Tracheal epithelial cell (primary cell): ENCODE measurements at places on chromosomes 2 and 18. TPM values are rescaled to one million over a fixed set of nuclear protein-coding genes. Genes with fewer than 3 reads are reported as not detected.

Gene ADAM23
- total RNA-seq = 0.24 TPM in 1 of 2 replicates, not detected in the other

Gene ERICH2
- 0.72 and 7.0 TPM in 2 replicates for total RNA-seq

Gene ARHGEF33
- total RNA-seq = under 0.01 and 0.64 TPM in 2 replicates

Gene IKZF2
- total RNA-seq = 7.0 TPM in 2 replicates

Gene PROKR1
- not detected in 2 replicates for total RNA-seq

Gene GPR39
- total RNA-seq = 7.2 and 12.4 TPM in 2 replicates

Gene CRYGD
- total RNA-seq = not detected in 2 replicates

Gene COL4A4
- under 0.01 and 1.9 TPM in 2 replicates for total RNA-seq

Gene FAM237A
- not detected in 2 replicates for total RNA-seq

Gene SERPINB13
- total RNA-seq = 9.2 and 20.5 TPM in 2 replicates

Gene UGT1A9
- 21.4 TPM in 1 of 2 replicates, not detected in the other for total RNA-seq

Gene EFEMP1
- 116 and 188 TPM in 2 replicates for total RNA-seq

Gene DARS1
- 119 and 135 TPM in 2 replicates for total RNA-seq

Gene NXPH2
- total RNA-seq = not detected in 2 replicates

Gene PIEZO2
- under 0.01 and 0.48 TPM in 2 replicates for total RNA-seq

Gene CHRNG
- total RNA-seq = not detected in 2 replicates

Gene TM4SF20
- total RNA-seq = not detected in 2 replicates

Gene ALPP
- total RNA-seq = not detected in 2 replicates

Gene TRPM8
- 0.96 TPM in 1 of 2 replicates, not detected in the other for total RNA-seq

Gene PPP1R1C
- 1.4 and 1.5 TPM in 2 replicates for total RNA-seq

Gene DHRS9
- total RNA-seq = 0.72 and 13.0 TPM in 2 replicates

Gene POTEF
- total RNA-seq = not detected in 2 replicates

Gene CD207
- total RNA-seq = not detected in 2 replicates

Gene CRYBA2
- total RNA-seq = not detected in 2 replicates

Gene SH3BP4
- 26.0 and 32.8 TPM in 2 replicates for total RNA-seq

Gene CBLN2
- not detected in 2 replicates for total RNA-seq

Gene TFCP2L1
- 7.5 and 18.5 TPM in 2 replicates for total RNA-seq

Gene SPHKAP
- total RNA-seq = not detected in 2 replicates

Gene DLGAP1
- 0.21 and 0.72 TPM in 2 replicates for total RNA-seq

Gene BOK
- total RNA-seq = 27.5 and 48.2 TPM in 2 replicates

Gene THSD7B
- under 0.01 TPM in 1 of 2 replicates, not detected in the other for total RNA-seq

Gene CCBE1
- total RNA-seq = 0.43 and 1.9 TPM in 2 replicates

Gene LYG2
- total RNA-seq = not detected in 2 replicates

Gene VIT
- not detected in 2 replicates for total RNA-seq

Gene NEU4
- total RNA-seq = not detected in 2 replicates

Gene DNPEP
- 39.6 and 87.2 TPM in 2 replicates for total RNA-seq

Gene GKN2
- total RNA-seq = not detected in 2 replicates

Gene NEURL3
- total RNA-seq = 6.3 TPM in 1 of 2 replicates, not detected in the other

Gene CHRND
- total RNA-seq = not detected in 2 replicates

Gene MC4R
- not detected in 2 replicates for total RNA-seq

Gene REG3G
- not detected in 2 replicates for total RNA-seq

Gene TWSG1
- total RNA-seq = 37.5 and 50.1 TPM in 2 replicates

Gene AMER3
- total RNA-seq = not detected in 2 replicates

Gene SKOR2
- total RNA-seq = not detected in 2 replicates

Gene MTERF4
- 19.3 and 28.3 TPM in 2 replicates for total RNA-seq

Gene C2orf78
- total RNA-seq = not detected in 2 replicates

Gene HJURP
- total RNA-seq = 0.85 and 2.2 TPM in 2 replicates

Gene GYPC
- total RNA-seq = 0.64 and 7.7 TPM in 2 replicates

Gene SATB2
- 1.3 and 1.7 TPM in 2 replicates for total RNA-seq

Gene LRRC30
- total RNA-seq = not detected in 2 replicates

Gene RAB17
- total RNA-seq = 2.1 and 3.1 TPM in 2 replicates

Gene DNMT3A
- 7.5 and 8.2 TPM in 2 replicates for total RNA-seq

Gene CSRNP3
- 0.43 and 0.48 TPM in 2 replicates for total RNA-seq

Gene POTEJ
- not detected in 2 replicates for total RNA-seq

Gene SPC25
- total RNA-seq = 0.24 TPM in 1 of 2 replicates, not detected in the other

Gene C2orf66
- total RNA-seq = 0.24 and 0.43 TPM in 2 replicates

Gene LYG1
- not detected in 2 replicates for total RNA-seq

Gene LIPG
- total RNA-seq = 5.3 and 36.9 TPM in 2 replicates

Gene KIAA2012
- not detected in 2 replicates for total RNA-seq

Gene LRRFIP1
- 83.6 and 94.6 TPM in 2 replicates for total RNA-seq
